ENCODE measurements at places on chromosomes 3 and 15.

DNA sequence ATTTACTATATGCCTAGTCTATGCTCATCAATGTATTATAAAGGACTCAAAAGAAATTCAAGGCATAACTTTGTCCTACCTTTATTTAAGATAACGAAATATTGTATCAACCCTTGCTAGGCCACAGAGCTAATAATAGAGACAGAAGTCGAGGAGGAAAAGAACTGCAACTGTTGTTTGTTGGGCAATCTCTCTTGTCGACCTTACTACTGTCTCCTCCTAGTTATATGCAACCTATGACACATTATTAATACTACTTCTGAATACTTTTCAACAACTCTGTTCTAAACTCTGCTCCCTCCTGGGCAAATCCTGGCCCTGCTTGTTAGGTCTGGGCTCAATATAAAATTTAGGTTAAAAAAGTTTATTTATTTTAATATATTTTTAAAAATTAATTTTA lies 24.6 kb downstream of the SPPL2A start:
- DNase-seq = no peak

DNA sequence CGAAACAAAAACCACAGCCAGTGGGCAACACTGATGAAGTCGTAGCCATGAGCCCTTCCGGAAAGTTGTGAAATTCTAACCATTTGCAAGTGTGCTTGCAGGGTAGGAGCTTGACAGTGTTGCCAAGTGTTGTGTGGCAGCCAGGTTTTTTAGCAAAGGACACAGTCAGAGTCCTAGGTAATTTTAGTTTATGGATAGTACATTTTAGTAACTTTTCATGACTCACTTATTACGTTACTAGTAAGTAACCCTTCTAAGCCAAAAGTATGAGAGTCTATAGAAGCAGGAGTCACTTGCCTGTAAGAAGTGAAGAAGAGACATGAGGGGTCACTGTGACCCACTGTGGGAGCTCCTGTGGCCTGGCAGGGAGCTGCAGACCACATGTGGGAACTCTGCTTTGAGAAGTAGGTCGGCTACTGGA lies 54.8 kb upstream of the ADPGK start:
- no peak for DNase-seq

- no peak for DNase-seq
Observed at GRCh38 chr3:59406943-59407342, 357.1 kb upstream of the CFAP20DC start.

DNA sequence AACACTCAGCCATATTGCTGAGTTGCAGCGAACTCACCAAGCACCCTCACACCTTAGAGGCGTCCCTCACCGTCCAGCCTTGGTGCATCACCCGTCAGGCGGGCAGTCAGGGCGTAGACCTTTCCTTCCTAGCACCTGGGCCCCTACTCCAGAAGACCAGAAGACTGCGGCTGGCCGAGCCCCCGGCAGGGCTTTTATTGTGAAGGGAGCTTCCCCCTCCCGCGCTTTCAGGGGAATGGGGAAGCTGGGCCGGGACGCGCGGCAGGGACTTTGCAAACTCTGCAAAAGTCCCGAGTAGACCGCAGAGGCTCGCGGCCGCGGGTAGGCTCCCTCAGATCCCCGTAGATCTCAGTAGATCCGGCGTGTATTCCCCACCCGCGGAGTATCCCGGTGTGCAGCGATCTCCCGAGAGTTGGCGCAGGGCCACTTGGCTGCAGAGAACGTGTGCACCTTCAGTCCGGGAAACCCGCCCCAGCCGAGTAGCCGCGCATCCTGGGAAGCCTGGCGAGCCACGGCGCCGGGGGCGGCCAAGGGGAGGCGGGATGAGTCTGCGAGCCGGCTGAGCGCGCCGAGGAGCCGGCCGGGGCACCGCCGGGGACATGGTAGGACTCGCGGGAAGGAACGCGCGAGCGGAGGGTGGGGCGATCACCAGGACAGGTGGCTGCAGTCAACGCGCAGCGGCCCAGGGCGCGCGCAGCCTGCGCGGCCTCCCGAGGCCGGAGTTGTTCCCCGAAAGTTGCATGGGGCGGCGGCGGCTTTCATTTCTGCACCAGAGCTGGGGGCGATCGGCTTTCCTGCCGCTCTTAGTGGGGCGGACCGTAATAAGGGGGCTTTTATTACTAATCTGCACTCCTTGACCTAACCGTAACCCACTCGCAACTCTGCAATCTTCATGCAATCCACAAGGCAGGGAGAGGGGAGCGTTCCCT lies at the start of gene GASK1A:
GASK1A (plus strand) TSS at position 268 of the 929 bp plus-strand sequence; CDS start at position 600, 332 bp downstream.
- no peak for DNase-seq

GRCh38 chr3:141129049-141129448 lies 77.9 kb downstream of the SPSB4 start:
- no peak for DNase-seq

GRCh38 chr15:90192961-90193786 lies 8.0 kb upstream of the SEMA4B start:
- no peak for DNase-seq

- no peak for DNase-seq
Observed at GRCh38 chr3:164459521-164460151, 618.7 kb downstream of the SI start.

- DNase-seq = peak; percentile 63
Observed at GRCh38 chr3:70824773-70825172, 512.3 kb upstream of the MDFIC2 start.

DNA sequence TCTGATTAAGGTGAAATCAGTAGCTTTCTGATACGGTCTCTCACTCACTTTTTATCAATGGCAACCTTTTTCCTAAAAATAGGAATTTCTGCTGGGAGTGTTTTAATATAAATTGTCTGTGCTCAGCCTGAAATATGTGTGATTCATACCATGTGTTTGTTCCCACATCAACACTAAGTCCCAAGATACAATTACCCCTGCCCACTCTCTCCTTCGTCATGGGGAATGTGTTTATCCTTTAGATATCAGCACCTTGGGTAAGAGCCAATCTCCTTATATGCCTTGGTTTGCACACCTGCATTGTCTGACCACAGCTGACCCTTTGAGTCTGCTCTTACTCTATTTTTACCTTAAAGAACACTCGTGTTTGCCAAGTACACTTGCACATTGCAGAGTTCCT lies 356.4 kb downstream of the LPP start:
- DNase-seq = peak; percentile 83

GRCh38 chr3:139477710-139478640 lies 1.7 kb upstream of the RBP2 start:
- DNase-seq = no peak

GRCh38 chr3:126546013-126546412 lies 12.7 kb downstream of the C3orf22 start:
- DNase-seq = no peak

- peak; percentile 83 for DNase-seq
Observed at GRCh38 chr15:38707802-38708671, 143.4 kb upstream of the RASGRP1 start.

DNA sequence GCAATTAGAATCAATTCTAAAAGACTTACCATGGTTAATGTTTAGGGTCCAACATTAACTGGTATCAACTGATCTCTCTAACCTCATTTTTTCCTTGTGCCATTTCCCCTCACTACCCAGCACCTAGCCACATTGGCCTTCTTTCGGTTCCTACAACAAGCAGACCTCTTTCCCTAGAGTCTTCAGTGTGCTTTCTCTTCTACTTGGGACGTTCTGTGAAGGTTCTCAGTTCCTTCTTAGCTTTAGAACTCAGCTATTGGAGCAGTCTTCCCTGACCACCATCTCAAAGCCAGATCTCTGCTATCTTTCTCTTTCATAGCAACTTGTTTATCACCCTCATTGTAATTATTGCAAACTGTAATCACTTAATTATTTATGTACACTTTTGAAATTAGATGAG lies 31.5 kb upstream of the MINDY4B start:
- no peak for DNase-seq

- DNase-seq = no peak
Observed at GRCh38 chr3:184946917-184947316, 135.0 kb downstream of the VPS8 start.

GRCh38 chr15:37046876-37047614 lies 53.3 kb downstream of the MEIS2 start:
- DNase-seq = peak; percentile 84

DNA sequence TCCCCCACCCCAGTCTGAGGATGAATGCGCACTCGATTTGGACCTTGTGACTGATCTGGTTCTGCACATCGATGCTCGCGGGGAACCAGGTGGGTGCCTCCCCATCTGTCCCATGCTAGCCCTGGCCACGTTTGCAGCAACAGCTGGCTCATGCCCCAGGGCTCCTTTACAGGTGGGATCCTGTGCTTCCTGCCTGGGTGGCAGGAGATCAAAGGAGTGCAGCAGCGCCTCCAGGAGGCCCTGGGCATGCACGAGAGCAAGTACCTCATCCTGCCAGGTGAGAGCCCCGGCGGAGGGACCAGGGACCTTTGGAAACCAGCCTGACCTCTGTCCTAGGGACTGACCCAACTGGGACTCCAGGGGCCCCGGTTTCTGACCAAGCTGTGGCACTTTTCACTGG lies 44.3 kb downstream of the DHX30 start:
- no peak for DNase-seq

GRCh38 chr3:26559227-26559626 lies 63.3 kb upstream of the LRRC3B start:
- DNase-seq = no peak

- no peak for DNase-seq
Observed at GRCh38 chr15:52338891-52339290, 43.3 kb upstream of the MYO5C start.

GRCh38 chr3:136787349-136787748 lies 31.6 kb upstream of the SLC35G2 start:
- peak; percentile 31 for DNase-seq

DNA sequence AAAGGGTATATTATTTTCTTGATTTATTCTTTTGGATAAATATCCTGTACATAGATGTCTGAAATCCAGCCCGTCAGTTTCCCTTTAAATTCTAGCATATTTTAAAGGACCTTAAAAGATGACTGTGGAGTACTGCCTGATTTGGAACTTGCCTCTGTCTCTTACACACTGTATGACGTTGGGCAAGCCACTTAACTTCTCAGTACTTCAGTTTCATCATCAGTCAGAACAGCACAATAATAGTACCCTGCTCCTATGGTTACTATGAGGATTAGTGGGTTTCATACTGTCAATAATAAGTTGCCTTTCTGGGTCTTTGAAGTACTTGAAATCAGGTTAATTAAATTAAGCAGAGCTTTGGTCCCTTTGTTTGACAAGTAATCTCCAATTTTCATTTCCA lies 374.3 kb downstream of the TIGIT start:
- DNase-seq = no peak

DNA sequence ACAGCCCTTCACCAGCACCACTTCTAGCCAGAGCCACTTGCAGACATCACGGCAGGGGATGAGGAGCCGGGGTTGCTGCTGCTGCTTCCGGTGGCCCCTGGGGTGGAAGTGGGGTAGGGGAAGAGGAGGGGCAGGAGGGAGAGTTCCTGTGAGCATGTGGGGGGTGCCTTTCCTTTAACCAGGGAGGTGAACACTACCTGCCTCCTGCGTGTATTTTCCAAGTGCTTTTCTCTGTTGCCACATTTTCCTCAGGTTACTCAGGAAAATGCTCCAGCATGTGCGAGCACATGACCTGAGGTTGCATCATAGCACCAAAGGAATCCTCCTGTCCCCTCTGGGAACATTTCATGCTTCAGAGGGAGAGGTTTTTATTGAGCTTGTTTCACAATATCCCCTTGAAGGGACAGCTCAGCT lies 12.2 kb upstream of the SACM1L start:
- peak; percentile 84 for DNase-seq

GRCh38 chr3:197737319-197737649 lies 580 bp upstream of the RUBCN start:
- DNase-seq = no peak

DNA sequence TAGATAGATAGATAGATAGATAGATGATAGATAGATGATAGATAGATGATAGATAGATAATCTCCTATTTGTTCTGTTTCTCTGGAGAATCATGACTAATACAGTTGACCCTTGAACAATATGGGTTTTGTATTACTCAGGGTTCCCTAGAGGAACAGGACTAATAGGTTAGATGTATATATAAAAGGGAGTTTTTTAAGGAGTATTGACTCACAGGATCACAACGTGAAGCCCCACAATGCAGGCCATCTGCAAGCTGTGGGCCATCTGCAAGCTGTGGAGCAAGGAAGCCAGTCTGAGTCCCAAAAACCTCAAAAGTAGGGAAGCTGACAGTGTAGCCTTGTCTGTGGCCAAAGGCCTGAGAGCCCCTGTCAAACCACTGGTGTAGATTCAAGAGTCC lies 67.6 kb downstream of the PYDC2 start:
- no peak for DNase-seq

DNA sequence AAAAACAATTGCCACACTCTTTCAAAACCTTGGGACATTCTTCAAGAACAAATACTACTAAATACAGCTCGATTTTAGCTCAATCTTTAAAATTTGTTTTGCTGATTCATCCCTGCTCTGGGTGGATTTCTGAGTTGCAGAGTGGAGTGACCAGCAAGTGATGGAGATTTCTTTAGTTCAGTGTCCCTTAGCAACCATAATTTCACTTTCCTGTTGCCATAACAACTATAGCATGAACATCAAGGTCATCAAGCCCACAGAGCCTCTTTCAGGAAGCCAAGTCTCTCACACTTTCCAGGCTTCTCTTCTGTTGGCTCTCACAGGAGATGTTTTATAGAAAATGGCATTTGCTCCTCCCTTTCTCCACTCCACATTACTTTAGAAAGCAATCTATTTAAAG lies 597.2 kb upstream of the ADAMTS9 start:
- peak; percentile 1 for DNase-seq

- no peak for DNase-seq
Observed at GRCh38 chr3:87810452-87811016, 248.3 kb downstream of the CGGBP1 start.

DNA sequence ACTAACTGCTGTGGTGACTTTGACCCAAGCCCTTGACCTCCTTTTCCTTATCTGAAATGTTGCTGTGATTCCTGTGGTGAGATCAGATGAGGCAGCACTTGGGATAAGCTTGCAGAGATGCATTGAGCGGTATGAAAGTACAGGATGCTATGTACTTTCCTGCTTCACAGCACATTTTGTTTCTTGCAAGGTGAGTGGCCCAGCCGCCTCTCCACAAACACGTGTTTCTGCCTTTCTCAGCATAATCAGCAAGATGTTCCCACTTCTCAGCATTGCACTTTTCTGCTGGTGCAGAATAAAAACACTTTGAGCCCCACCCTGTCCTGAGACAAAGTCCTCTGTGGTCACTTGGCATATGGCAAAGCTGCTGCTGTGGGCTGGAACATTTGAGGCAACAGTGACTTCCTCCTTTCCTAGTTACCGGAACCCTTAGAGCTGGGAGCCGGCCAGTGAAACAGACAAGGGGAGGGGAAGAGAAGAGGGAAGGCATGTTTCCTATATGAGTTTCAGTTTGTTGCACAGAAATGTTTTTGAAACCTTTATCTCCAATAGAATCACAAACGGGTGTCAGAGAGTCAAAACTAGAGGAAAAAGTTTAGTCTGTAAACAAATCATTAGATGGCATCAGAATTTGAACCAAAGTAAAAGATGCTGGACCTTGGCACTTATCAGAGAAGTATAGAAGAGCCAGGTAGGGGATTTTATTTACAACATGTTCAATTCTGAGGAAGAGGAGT lies 5.0 kb downstream of the NUDT16 start:
- DNase-seq = peak; percentile 55

DNA sequence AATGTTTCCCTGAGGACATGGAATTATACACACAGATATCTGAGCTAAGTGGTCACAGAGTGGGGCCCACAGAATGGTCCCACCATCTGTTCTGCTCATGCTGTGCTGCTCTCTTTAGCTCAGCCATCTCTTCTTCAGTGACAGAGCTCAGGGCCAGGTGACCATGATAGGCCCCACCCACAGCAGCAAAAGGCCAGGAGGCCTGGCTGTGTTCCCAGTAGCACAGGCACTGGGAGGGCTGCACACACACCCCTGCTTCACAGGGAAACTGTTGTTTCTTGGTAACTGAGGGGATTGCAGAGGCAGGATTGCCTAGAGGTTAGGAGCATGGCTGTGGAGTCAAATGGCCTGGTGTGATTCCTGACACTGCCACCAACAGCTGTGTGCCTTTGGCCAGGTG lies 4.8 kb upstream of the FBXW12 start:
- DNase-seq = peak; percentile 1

Measured in fibroblast of pulmonary artery (primary cell).